ENCODE measurements at places on chromosomes 3 and 15.
A peak's percentile ranks its signal among the peaks of the same experiment; 100 is the strongest.

- DNase-seq = no peak
Observed at GRCh38 chr3:101381809-101382208, 61.4 kb upstream of the IMPG2 start.

DNA sequence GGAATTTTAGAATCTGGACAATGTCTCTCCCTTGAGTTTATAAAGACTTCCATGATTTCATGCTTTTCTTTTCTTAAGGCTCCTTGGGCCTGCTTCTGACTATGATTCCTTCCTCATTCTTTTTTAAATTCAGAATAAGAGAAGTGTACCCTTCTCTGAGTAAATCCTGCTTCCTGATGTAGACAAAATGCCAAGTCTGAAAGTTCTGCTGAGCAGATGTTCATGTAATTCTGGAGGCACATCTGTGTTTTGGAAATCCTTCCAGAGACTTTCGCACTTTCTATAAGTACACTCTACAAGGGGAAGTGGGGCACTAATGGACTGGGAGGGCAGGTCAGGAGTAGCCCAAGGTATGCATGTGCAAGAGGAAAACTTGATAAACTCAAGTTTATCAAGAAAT, 24.8 kb downstream of the TPM1 start:
- DNase-seq = no peak

DNA sequence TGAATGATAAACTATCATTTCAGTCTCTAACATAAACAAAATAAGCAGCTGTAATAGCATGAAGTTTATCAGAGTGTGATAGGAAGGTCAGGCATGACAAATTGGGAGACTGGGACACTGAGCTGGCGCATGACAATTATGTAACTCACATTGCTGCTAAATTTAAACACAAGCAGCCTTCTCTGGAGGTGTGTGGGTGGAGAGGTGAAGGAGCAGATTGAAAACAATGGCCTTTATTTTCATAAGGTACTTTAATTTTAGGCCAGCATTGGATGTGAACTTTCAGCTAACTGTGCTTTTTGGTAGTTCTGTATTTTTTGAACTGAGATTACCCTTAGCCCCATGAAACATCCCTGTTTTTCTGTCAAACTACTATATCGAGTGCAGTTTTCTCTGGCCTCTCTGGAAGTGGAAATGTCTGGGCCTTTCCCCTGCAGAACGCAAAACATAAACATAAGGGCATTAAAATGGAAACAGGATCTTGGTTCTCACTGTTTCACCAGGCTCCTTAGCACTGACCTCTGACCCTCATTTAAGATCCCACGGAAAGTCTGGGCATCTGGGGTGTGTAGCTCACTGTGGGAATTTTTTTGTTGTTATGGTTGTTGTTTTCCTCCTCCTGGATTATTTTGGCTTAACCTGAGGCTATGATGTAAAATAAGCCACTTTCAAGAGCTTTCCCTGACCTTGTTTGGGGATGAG, 160.1 kb upstream of the DPH6 start:
- no peak for DNase-seq

- DNase-seq = peak; percentile 71
Observed at GRCh38 chr15:89665449-89666181, 10.3 kb upstream of the KIF7 start.

DNA sequence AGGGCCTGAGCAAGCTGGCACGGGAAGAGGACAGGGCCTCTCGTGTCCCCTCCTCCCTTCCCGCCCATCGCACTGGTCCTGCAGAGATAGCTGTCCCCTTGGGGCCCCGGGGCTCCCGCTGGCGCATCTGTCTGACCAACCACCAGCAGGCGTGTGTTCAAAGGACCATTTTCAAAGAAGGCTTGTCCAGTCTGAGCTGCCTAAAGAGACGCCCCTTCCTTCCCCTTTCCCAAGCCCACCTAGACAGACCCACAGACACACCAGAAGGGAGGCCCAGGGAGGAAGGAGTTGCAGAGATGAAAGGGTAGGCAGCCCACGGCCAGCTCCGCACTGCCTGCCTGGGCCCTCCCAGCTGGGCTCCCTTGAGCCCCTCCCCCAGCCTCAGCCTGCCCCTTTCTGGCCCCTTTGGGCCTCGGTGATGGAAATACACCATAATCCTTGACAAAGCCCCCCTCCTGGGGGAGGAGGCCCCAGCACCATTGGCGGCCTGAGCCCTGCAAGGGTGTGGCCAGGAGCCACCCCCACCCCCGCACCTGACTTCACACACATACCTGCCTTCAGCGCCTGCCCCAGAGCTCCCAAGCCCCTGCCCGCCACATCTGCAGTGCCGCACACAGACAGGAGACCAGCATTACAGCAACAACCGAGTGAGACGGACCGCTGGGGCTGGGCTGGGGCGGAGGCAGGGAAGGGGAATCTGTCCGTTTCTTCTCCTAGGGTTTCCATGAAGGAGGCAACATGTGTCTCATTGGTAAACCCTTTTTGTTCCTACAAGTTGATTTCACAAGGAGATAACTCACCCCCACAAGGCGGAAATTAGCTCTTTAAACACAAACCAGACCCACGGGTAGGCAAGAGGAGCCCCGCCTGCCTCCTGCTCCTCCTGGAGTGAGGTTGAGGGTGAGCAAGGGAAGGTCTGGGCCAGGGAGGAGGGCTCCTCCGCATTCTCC, at the start of gene STRA6:
Gene STRA6 (minus strand): TSS at position 336 of the 950 bp plus-strand sequence. CDS start 520 bp downstream, outside the sequence.
- DNase-seq = peak; percentile 96

GRCh38 chr3:175346573-175347356, 487.6 kb downstream of the NAALADL2 start:
- peak; percentile 66 for DNase-seq

DNA sequence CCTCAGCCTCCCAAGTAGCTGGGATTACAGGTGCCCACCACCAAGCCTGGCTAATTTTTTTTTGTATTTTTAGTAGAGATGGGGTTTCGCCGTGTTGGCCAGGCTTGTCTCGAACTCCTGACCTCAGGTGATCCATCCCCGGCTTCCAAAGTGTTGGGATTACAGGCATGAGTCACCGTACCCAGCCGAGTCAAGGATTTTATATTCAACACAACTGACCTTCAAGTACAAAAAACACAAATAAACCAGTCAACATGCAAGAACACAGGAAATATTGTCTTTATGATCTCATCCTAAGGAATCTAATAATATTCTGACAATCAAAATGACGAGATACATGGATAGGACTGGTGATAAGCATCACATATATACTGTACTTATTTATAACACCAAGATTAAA, 37.9 kb downstream of the TJP1 start:
- DNase-seq = no peak

DNA sequence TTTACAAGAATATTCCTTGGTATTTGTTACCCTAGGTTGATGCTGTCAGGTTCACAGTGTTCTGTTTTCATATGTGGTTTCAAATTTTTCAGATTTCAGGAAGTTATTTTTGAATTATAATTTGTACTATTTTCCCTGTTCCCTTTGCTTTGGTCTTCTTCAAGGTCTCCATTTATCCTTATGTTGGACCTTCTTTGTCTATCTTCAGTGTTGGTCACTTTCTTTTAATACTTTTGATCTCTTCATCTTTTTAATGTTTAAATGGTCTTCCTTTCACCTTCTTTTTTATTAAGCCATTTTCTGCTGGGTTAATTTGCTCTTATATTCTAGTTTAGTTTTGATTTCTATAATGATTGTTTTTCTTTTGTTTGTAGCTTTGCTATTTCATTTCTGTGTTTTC, 61.3 kb downstream of the KLHL25 start:
- DNase-seq = no peak

DNA sequence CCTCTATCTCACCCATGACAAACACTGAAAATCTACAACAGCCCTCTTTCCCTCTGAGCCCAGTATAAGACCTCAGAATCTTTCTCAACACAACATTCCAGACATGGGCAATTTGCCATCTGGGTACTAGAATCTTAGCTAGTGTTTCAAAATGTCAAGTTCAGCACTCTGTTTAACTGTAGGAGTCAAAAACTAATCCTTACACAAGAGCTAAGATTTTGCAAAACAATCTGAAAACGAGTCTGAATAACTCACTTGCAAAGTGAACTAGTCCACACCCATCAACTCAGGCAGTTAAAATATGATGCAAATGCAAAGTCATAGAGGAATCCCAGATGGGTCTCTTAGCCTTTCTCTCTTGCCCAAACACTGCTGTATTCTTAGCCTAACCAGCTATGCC, 67.8 kb downstream of the GPR176 start:
- no peak for DNase-seq
